ENCODE measurements at places on chromosomes 16 and 17.

- no peak for DNase-seq
These were observed 11.1 kb downstream of the BAHCC1 start for GRCh38 chr17:81406117-81406953.

DNA sequence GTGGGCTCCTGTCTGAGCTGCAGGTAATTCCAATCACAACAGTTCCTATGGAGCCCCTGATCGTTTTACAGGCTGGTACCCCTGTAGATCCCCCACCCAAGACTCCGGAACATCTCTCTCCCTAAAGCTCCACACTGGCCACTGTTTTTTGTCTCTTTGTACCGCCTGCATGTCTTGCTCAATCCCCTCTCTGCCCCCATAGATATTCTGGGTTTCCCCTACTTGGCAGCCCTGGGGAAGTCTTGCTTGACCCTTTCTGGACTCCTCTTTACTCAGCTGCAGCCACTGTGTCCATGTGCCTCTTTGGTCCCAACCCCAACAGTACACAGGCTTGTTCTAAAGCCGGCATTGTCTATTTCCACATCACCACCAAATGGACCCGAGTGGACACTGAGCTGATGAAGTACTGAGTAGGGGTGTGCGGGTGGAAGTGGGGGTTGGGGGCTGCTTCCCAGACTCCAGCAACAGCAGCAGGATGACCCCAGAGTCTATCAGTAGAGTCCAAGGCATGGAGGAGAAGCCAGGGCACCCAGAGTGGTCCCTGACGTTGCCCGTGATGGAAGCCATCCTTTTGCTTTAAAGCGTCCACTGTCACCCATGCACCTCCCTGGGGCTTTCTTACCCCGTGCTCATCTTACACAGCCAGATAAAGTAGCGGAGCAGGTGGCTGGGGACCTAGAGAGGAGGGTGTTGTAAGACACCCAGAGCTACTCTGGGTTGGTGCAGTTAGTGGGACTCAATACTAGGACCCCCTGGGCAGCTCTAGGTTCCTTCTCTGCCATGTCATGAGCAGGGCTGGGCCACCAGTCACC is 6.4 kb downstream of the CD300LB start:
- DNase-seq, result no peak

DNA sequence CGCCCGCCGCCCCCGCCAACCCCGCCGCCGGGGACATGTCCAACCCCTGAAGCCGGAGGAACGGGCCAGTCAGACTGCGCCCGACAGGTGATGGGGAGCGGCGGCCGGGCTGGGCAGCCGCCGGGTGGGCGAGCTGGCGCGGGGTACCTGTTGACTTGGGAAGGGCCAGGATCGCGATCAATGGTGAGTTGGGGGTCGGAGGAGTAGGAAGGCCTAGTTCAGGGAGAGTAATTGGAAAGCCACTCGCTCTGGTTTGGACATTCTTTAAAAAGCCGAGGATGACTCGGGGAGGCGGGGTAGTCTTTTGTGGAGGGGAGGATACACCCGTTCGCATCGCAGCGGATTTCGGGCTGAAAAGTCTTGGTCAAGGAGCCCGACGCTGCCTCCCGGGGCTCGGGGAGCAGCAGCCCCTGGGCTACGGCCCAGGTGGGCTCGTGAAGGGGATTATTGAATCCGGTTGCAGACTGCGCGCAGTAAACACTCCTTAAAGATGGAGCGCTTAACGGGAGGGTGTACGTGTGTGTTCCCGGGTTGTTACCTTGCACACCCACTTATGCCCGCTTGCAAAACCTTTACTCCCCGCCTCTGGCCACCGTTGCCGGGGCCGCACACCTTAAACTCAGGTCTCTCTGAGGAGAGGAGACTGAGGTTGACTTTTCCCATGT is 123.8 kb downstream of the GOSR1 start:
- DNase-seq, result peak; percentile 1

GRCh38 chr16:23385441-23385840 is 67.5 kb downstream of the COG7 start:
- DNase-seq, result no peak

DNA sequence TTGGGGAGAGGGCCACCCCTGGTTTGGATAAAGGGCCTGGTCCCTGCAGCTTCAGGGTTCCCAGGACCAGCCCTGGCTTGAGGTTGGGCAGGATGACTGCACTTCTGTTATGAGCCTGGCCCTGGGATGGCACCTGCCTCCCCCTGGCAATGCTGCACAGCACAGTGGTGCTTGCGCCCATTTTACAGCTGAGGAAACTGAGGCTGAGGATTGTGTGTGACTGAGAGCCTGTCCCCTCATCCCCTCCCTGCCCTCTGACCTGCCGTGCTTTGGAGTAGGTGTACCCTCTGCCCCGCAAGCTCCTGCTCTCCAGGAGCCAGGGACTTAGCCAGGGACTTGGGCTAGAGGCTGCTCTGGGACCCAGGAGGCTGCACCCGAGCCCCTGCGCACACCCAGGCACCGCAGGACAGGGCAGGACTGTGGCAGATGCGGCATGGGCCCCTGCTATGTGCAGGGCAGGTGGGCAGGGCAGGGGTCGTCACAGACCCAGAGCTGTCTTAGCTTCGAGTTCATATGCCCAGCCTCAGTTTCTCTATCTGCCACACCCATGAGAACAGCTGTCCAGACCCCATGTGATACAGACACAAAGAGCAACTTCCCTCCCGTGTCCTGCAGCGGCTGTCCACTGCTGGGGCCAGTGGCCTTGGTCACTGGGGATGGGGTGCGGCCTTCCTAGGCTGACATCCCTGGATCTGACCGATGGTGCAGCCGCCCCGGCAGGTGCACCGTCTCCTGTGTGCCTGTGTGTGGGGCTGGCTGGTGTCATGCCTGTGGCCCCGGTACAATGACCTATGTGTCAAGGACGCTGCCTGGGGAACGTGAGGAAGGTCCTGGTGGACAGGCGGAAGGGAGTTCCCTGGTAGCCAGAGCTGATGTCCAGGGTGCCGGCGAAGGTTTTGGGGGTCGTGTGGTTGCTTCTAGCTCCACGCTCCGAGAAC is 36.6 kb downstream of the BAHCC1 start:
- no peak for DNase-seq

DNA sequence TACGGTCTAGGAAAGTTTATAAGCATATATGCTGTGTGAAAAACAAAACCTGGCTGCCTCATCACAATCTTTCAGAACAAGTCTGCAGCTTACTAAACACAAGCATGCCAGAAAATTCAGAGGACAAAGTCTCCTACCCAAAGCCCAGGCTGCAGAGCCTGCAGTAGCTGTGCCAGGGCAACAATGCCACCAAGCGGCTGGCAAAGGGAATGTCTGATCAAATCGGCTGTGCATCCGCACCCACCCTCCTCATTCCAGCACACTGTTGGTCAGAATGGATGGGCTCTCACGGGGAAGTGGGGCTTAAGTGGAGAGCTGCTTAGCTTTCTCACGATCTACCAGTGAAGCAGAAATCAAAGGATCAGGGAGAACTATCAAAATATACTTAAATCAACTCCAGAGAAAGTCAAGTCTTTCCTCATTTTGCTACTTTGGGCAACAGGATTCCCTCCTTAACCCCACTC is 73.5 kb downstream of the CYTH1 start:
- DNase-seq, result peak; percentile 59

DNA sequence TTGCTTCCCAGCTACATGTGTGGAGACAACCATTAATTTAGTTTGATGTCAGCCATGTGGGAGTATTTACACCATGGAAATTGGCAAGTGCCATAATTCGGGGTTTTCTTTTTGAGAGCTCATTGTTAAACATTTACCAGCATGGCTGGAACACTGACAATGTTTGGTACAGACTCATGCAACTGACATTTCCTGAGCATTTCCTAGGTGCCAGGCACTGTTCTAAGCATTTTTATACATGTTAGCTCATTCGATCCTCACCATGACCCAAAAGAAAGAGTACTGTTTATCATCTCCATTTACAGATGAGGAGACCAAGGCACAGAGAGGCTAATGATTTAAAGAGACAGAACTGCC is 86.9 kb downstream of the FOXL1 start:
- no peak for DNase-seq

DNA sequence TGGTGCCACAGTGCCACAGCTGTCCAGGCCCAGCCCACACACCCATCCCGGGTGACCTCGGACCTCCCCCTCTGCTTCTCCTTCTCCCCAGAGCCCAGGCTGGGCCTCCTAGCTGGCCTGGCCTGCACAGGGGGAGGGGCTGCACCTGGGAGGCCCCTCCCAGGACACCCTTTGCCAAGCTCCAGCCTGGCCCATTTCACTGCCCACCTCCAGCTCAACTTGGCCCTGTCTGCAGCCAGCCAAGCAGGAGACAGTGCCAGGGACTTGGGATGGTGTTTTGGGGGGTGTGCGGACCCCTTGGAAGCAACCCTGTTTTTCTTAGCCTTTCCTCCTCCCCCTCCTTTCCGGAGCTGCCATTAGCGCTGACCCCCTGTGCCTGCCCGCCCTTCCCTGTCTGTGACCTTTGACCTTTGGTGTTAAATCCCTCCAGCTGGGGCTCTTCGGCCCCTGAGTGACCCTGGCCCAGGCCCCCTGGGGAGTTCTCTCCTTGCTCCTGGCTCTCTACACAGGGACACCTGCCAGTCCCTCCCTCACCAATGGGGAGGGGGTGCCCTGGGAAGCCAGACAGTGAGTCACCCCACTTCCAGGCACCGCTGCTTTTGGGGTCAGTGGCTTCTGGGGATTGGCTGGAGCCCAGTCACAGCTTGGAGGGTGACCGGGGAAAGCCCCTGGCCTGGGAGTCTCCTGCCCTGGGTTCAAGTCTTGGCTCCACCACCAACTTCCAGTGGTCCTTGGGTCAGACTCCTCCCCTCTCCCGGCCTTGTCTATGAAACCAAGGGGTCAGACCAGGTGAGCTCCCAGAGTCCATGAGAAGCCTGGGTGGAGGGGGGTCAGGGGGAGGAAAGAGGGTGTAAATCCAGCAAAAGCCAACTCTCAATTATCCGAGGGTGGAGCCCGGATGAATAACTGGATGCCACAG is 1.9 kb downstream of the GLIS2 start:
- no peak for DNase-seq

DNA sequence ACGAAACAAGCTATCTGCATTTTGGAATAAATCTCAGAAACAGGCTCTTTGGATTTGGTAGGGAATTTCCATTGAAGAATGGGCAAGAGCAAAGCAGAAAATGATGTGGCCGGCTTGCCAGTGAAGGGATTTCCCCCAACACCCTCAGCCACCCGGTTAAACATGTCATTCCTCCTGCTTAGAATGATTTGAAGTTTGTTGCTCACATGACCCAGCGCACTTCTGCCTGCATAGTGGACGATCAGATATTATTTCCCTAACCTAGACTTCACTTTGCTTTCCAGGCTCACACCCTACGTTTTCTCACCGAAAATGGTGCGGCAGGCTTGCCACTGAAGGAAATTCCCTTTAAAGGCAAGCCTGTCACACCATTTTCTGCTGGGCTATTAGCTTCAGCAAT is 170.7 kb downstream of the CDH11 start:
- DNase-seq, result no peak

- no peak for DNase-seq
These were observed 29.9 kb upstream of the CHMP6 start for GRCh38 chr17:80961541-80962330.

DNA sequence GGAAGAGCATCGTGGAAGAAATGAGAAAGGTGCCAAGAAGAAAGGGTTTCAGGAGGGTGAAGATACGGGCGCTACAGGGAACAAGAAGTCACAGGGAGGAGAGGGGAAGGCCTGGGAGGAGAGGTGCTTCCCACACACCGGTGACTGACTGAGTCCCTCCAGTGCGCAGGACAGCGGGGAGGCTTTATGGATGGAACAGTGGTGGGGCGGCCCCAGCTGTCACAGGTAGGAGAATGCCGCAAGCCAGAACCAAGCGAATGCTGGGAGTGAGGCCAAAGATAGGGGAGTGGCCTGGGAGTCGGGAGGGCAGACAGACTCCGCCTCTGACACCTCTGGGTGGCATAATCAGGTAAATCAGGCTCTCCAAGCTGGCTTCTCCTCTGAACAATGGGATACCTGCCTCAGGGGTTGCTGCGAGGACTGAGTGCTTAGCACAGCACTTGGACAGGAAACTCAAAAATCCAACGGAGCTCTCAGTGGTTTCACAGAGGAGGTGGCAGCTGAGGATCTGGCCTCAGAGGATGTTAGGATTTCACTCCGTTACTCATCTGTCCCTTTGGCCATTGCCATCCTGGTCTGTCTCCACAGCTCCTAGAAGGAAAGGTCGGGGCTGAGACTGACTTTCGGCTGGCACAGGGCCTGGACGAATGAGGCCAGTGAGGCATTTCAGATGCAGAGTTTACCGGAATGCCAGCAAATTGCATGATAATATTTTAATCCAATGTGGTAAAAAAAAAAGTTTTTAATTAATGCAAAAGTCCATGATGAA is 717 bp upstream of the CNP start:
- peak; percentile 58 for DNase-seq

- no peak for DNase-seq
These were observed 400 bp downstream of the HCFC1R1 start for GRCh38 chr16:3023415-3023668.

- no peak for DNase-seq
These were observed 9.3 kb upstream of the CYB561 start for GRCh38 chr17:63455417-63455816.

GRCh38 chr17:31357839-31358394 is 33.6 kb upstream of the RAB11FIP4 start:
- DNase-seq, result no peak

- no peak for DNase-seq
These were observed 528 bp downstream of the PER1 start for GRCh38 chr17:8151641-8152111.

- peak; percentile 41 for DNase-seq
These were observed 875 bp downstream of the PRKCB start for GRCh38 chr16:23836404-23837311.

DNA sequence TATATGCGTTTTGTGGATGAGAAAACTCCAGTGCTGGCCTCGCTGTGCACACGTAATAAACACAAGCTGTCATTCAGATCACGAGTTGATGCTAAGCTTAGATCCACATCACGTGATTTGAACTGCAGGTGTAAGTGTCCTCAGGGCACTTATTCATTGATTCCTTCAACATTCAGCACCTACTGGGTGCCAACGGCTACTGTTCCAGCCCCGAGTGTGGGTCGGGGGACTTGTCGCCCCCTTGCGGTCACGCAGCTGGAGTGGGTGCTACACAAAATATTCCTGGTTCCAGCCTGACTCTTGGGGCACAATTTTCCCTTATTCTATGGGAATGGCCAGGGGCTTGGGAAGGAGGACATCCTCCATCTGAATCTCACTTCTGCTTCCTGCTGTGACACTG is 29.9 kb upstream of the GINS2 start:
- DNase-seq, result no peak

DNA sequence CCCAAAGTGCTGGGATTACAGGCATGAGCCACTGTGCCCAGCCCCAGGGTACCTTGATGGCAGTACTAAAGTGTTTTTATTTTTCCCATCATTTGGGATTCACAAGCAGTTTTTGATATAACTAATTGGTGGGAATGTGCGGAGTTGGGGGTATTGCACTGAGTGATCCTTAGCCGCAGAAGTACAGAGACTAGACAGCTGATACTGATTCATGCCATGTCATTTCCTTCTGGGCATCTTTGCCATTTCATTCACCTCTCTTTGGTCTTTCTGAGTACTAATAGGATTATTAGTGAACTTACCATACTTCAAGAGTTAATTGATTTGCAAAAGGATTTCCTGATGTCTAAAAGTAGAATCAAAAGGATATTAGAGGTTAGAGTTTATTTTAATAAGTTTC is 9.7 kb downstream of the NMT1 start:
- DNase-seq, result no peak

- DNase-seq, result no peak
These were observed 374.3 kb upstream of the GOT2 start for GRCh38 chr16:59108374-59108773.

- no peak for DNase-seq
These were observed 28.5 kb downstream of the IQCK start for GRCh38 chr16:19746561-19746960.

- no peak for DNase-seq
These were observed 2287.0 kb downstream of the TP53TG3F start for GRCh38 chr16:35746281-35746962.

All from stimulated activated CD4-positive, alpha-beta T cell treated with anti-CD3 and anti-CD28 coated beads, Interleukin-12 subunit alpha, Interleukin-12 subunit beta, amount 100 ng/mL, for 4 hours (primary cell).